Natural killer cell (primary cell): ENCODE measurements at places on chromosomes 11 and 22. TPM values are rescaled to one million over a fixed set of nuclear protein-coding genes. Genes with fewer than 3 reads are reported as not detected.

GRCh38 chr11:67030976-67031375 is 8.0 kb downstream of the SYT12 start:
- no peak for DNase-seq
- no peaks in the 10 kb centered on the region for H3K27me3 ChIP-seq
- H3K4me1 ChIP-seq: peaks cover 5% of the 10 kb centered on the region
- H3K27ac ChIP-seq: no peak overlapping the region
- H3K36me3 ChIP-seq: no peaks in the 10 kb centered on the region
- H3K4me3 ChIP-seq: no peak overlapping the region

DNA sequence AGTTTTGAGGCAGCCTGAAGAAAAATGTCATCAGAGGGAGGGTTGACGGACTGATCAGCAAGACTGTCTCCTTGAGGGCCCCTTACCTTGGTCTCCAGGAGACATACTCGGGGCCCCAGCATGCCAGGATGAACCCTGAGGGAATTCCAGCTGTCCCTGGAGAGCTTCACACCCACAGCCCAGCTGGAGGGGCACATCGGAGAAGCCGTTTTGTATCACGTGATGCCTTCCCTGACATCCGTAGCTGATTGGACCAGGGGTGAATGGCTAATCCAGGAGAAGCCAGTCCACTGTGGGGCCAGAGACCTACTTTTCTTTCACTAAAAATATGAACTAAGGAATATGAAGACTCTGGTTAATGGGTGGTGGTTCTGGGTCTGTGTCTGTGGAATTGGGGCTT is 86.0 kb upstream of the TP53I11 start:
- no peaks in the 10 kb centered on the region for H3K36me3 ChIP-seq
- H3K27me3 ChIP-seq: no peaks in the 10 kb centered on the region
- H3K4me1 ChIP-seq: peaks cover 7% of the 10 kb centered on the region
- H3K27ac ChIP-seq: no peak overlapping the region
- H3K4me3 ChIP-seq: no peak overlapping the region

DNA sequence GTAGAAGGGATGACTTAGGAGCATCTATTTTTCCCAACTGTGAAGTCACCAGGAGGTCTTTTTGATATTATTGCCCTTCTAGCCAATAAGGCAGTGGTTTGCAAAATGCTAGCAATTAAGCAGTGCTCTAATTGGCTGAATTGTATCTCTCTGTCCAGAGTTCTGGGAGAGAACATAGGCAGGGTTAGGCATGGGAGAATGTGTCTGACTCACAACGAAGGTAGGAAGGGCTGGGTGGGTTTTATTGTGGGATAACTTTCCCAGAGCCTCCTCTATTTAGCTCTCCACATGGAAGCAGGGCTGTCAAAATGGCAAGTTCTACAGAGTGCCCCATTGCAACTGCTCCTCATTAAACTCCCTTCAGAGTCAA is 415.9 kb upstream of the CADM1 start:
- no peak overlapping the region for H3K4me3 ChIP-seq
- H3K4me1 ChIP-seq: no peaks in the 10 kb centered on the region
- no peaks in the 10 kb centered on the region for H3K27me3 ChIP-seq
- H3K27ac ChIP-seq: no peak overlapping the region
- no peak for DNase-seq

DNA sequence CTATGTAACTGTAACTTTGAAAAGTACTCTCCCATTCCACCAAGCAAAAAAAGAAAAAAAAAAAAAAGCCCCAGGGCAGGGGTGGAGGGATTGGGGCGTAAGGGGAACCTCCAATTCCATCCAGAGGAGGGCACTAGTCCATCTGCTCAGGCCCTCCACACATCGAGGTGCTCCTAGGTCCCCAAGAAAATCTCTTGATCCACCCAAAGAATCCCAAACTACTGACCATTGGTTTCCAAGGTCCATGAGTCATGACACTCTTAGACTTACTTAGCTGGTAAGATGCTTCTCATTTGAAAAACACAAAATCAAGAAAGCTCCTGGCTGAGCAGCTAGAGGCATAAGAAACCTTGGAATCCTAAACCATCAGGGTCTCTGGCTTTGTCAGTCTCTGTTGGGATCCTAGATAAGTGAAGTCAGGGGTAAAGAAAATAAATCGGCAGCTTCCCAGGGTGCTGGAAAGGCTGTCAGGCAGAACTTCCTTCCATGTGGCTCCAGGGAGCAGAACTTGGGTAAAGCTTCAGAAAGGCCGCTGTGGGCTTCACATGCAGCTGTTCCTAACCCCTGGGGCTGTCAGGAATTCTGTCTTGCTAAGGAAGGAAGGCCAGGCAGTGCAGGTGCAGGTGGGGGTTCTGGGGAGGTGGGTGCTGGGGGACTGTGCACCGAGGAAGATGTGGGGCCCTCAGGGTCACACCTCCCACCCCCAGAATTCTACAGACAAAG is 49.4 kb upstream of the ADA2 start:
- no peaks in the 10 kb centered on the region for H3K27me3 ChIP-seq
- no peak overlapping the region for H3K27ac ChIP-seq
- peak; percentile 47 for DNase-seq
- H3K36me3 ChIP-seq: no peaks in the 10 kb centered on the region

GRCh38 chr11:96254087-96254486 is 88.9 kb downstream of the MAML2 start:
- peak overlapping the region; percentile 3 for H3K4me3 ChIP-seq
- H3K27ac ChIP-seq: peak overlapping the region; percentile 48

DNA sequence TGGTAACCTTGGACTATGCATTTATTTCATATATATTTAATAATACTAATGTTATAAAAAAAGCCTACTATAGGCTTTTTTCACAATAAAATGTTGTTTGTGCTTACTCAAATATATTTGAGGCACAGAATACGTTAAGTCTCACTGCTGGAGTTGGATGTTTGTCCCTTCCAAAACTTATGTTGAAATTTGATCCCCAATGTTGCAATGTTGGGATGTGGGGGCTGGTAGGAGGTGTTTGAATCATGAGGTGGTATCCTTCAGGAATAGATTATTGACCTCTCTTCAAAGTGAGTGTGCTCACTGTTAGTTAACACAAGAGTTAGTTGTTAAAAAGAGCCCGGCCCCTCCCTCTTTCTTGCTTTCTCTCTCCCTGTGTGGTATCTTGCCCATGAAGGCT is 1295.9 kb downstream of the JRKL start:
- DNase-seq: no peak
- H3K36me3 ChIP-seq: no peaks in the 10 kb centered on the region
- no peaks in the 10 kb centered on the region for H3K27me3 ChIP-seq
- no peak overlapping the region for H3K4me3 ChIP-seq
- no peaks in the 10 kb centered on the region for H3K4me1 ChIP-seq
- H3K27ac ChIP-seq: no peak overlapping the region

DNA sequence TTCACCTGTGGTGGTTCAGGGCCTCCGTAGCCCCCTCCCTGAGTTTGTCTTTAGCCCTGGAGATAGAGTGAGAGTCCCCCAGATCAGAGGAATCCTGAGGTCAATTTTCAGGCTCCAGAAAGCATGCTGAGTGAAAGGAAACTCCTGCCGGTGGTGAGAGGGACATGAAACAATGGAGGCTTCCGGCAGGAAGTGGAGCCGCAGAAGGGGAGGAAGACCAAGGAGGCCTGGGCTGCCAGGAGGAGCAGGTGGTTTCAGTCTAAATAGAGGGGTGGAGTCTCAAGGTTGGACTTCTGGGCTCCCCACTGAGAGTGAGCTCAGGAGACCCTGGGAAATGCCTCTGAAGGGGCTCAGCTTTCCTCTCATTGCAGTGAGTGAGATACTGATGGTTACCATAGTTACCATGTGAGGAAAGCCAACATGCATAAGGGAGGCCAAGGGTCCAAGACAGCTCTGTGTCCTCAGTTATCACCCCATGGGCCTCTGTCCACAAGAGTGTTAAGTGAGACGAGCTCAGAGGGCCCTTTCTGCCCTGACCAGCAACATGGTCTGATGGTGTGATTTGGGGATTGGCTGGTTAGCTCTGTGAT is 10.7 kb downstream of the SLCO2B1 start:
- no peaks in the 10 kb centered on the region for H3K27me3 ChIP-seq
- H3K27ac ChIP-seq: no peak overlapping the region
- no peaks in the 10 kb centered on the region for H3K36me3 ChIP-seq
- H3K4me3 ChIP-seq: no peak overlapping the region
- no peaks in the 10 kb centered on the region for H3K4me1 ChIP-seq
- no peak for DNase-seq

GRCh38 chr11:69546735-69547370 is 65.4 kb downstream of the LINC01488 start:
- H3K27ac ChIP-seq: no peak overlapping the region
- H3K36me3 ChIP-seq: no peaks in the 10 kb centered on the region
- H3K4me1 ChIP-seq: no peaks in the 10 kb centered on the region
- DNase-seq: no peak
- no peaks in the 10 kb centered on the region for H3K27me3 ChIP-seq

DNA sequence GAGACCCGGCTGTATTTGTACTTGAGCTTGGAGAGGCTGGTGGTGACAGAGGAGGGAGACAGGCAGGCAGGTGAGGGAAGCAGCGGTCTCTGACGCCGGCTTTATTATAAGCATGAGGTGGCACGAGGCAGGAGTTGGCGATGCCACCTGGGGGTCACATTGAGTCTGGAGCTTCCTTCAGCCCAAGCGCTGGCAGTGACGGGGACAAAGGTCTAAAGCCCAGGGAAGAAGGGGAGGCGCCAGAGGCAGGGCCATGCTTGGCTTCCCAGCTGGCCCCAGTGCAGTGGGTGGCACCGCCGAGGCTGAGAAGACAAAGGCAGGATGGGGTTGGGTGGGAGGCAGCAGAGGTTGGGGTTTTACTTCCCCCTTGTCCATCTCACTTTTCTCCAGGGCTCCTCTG is 4.5 kb downstream of the FXYD2 start:
- H3K27me3 ChIP-seq: peaks cover 2% of the 10 kb centered on the region
- H3K4me3 ChIP-seq: no peak overlapping the region
- DNase-seq: no peak
- peaks cover 74% of the 10 kb centered on the region for H3K4me1 ChIP-seq
- H3K27ac ChIP-seq: no peak overlapping the region

DNA sequence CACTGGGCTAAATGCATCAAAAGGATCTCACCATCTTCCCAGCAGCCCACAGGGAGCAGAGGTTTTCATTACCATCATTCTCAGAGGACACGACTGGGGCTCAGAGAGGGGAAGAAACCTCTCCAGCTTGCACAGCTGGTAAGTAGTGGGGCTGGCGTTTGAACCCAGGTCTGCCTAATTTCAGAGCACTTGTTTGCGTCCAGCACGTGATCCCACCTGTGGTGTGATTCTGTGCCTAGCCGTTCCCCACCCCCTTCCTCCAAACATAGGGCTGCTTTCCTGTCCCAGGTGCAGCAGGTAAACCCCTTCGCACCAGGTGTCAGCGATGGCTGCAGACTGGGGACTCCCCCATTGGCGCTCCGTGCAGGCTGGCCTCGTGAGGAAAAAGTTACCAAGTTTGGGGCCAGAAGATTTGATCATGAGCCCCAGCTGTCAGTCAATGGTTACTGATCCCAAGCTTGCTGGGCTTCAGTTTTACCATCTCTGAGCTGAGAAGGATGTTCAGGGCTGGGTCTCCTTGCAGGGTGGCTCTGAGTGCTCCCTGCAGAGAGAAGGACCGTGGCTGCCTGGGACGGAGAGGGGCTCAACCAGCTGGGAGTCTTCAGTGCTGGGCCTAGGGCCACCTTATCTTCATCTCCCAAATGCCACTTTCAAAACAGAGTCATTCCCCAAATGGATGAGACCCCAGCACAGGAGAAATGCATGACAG is 445.6 kb downstream of the TBC1D22A start:
- no peak overlapping the region for H3K4me3 ChIP-seq
- no peak overlapping the region for H3K27ac ChIP-seq

CD3G gene
- total RNA-seq: 52.1 TPM

OAF gene
- total RNA-seq: 3.8 TPM

GNAZ gene
- total RNA-seq: 5.6 TPM

IGLL5 gene
- total RNA-seq: 0.93 TPM

TMEM121B gene
- total RNA-seq: 0.18 TPM
